ENCODE measurements at places on chromosomes 7 and 10.

GRCh38 chr7:17497549-17498167, 199.2 kb downstream of the AHR start:
- DNase-seq = no peak

DNA sequence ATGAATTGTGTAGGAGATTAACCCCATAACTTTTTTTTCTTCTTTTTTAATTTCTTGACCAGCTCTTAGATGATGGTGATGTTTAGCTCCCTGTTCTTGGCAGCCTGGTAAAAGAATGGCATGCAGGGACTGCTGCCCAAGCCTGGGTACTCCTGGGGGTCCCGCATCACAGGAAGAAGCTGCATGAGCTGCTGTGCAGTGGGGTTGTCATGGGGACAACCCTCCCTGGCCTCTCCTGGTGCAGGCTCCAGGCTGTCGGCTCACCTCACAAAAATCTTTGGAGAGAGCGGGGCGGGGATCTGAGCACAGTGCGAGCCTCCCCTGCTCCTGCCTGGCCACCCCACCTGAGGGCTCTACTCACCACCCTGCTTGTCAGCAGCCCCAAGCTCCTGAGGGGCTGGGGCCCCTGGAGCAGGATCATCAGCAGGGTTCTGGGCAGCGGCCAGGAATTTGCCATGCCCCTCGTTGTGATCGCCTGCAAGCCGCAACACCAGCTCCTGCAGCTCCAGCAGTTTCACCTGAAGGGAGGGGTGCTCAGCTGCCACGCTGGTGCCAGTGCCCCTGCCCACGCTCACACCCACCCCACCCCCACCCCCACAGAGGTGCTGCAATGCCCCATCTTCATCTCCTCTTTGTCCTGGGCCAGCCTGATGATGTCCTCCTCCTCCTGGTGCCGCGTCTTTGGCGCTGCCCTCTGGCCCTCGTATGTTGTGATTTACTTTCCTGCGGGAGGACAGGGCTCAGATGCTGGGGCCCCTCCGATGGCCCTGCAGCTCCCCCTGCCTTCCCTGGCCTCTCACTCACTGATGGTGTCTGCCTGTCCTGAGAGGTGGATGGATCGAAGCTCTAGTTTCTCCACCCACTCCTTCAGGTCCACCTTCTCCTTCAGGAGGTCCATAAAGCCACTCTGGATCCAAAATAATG, 15.5 kb upstream of the MTPAP start:
- no peak for DNase-seq

GRCh38 chr7:154380771-154381170, 328.6 kb downstream of the DPP6 start:
- DNase-seq = no peak

GRCh38 chr7:100933734-100934133, 15.6 kb upstream of the MUC3A start:
- no peak for DNase-seq

DNA sequence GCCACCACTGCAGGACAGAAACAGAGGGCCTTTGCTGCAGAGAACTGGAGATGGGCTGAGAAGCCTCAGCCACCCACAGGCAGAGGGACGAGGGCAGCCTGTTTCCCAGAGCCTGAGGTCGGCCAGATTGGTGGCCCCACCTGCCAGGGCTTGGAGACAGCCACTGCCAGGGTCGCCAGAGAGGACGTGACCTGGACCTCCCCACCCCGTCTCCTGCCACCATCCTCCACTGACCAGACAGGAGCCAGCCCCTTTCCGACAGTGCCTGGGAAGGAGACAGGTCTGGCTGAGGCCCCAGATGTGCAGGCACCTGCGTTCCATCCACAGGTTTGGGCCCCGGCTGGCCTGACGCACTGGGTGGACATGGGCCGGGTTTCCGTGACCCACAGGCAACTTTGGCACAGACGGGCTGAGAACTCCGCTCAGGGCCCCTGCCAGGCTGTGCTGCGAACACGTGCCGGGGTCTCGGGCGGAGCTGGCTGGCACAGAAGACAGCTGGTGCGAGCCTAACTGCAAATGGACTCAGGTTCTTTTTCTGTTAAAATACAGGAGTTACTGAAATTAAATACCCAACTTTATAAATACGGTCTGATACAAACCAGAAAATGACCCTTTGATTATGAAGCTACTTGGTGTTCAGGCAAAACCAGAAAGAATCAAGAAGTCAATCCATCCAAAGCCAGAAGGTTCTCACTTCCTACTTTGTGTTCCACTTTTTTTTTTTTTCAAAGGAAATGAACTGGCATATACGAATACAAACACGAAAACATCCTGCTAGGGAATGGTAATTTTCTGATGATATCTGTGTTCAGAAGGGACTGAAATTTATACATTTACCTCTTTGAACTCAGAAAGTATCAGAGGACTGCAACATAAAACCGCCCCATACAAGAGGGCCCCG, 6.9 kb downstream of the COX19 start:
- no peak for DNase-seq

GRCh38 chr10:70984986-70985722, 96.8 kb upstream of the PCBD1 start:
- no peak for DNase-seq

DNA sequence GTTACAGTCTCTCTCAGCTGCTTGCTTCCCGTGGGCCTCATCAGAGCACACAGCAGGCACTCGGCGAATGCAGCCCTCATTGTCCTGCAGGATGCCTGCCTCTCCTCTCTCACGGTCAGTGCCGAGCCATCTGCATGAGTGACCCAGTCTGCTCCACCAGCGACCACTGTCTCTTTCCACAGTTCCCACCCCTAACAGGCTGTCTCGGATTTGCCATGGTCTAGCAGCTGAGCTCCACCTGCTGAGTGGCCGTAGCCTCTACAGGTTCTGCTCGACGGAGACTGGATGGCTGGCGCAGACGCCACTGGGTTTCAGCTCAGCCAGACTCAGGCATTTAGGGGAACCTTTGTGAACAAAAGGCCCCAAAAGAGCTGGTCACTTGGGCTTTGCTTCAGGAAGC, 209.4 kb upstream of the FOXK1 start:
- no peak for DNase-seq

GRCh38 chr7:35003679-35004303, 33.5 kb downstream of the DPY19L1 start:
- no peak for DNase-seq

All from activated effector memory CD4-positive, alpha-beta T cell treated with Interleukin-2 at 50 U/mL for 16 hours (primary cell).